ENCODE measurements at places on chromosomes 3 and 15. TPM values are rescaled to one million over a fixed set of nuclear protein-coding genes. Genes with fewer than 3 reads are reported as not detected.

DNA sequence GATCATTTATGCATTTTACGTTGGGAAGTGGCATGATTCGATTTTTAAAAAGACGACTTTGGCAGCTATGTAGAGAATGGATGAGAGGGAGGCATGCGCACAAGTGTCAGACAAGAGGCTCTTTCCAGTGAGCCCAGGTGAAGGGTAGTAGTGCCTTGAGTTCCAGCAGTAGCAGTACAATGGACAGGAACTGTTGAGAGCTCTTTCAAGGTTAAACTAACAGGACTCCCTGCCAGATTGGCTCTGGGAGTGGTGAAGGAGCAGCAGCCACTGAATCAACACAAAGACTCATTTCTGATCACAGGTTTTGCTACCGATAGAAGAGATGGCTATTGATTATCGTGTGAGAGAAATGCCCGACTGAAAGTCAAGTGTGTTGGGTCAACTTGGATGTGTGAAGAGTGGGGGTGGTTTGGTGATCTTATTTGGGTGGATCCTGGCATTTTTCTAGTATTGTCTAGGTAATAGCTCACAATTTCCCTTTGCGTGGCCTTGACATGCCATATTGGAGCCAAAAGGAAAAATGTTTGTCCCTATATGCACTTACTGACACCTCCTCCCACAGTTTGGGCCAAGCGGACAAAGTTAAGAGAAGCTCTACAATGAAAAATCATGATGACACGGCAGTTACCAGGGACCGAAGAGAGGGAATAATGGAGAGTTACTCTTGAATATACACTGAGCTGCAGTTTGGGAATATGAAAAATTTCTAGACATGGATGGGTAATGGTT, 81.6 kb upstream of the MDFIC2 start:
- no peak for DNase-seq

DNA sequence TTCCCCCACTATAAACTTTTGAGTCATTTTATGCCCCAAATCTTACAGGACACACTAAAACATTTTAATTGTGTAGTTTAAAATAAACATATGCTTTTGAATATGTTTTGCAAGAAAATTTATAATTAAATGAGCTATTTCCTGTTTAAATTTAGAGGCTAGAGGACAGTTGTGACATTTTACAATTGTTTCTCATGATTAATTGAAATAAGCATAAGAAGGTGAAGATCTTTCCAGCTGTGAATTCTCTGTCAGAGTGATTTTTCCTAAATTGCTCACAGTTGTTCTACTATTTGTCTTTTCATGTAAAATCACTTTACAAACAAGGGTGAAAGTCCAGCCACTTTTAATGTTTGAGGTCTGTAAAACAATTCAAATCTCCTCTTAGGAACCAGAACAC, 892.3 kb downstream of the CADM2 start:
- no peak for DNase-seq

DNA sequence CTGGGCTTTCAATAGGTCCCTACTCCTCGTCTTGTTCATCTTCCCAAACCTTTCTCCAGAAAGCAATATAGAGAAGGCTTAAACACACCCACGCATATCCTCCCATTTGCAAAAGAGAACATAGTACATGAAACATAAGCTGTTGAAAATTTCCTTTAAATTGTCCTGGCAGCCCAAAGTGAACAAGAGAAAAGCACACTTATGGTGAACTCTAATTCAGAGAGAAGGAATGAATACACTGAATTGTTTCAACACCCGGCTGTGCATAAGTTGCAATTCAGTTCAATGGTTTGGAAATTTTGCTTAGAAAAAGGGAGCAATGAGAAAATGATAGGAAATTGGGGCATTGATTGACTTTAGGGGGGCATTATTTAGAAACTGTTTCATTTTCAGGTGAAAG, 202.6 kb downstream of the TIGIT start:
- DNase-seq: no peak

Gene FMN1
- 16.9 TPM for polyA plus RNA-seq

Gene COL6A6
- 2.7 TPM for polyA plus RNA-seq

GRCh38 chr15:70293591-70294470, 196.1 kb upstream of the TLE3 start:
- no peak for DNase-seq

DNA sequence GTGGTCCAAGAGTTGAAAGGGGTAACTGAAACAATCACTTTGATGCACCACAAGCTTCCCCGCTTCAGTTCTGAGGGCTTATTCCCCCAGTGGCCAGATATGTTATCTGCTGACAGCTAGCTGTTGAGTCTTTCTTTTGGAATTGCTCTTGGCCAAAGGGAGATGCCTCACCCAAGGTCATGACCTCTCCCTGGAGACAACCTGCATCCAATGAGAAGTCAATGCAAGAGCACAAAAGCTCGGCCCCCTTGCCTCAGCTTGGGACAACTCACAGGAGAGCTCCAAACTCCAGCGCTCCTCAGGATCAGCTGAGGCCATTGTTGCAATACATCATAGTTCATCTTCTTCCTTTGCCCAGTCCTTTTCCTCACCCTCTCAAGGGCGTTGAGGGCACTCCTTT, 31.0 kb upstream of the THBS1 start:
- DNase-seq: no peak
